Stimulated activated CD4-positive, alpha-beta T cell treated with anti-CD3 and anti-CD28 coated beads, Interleukin-1b, Interleukin-23, amount 100 ng/mL, for 24 hours (primary cell): ENCODE measurements at places on chromosomes 13 and 19.

DNA sequence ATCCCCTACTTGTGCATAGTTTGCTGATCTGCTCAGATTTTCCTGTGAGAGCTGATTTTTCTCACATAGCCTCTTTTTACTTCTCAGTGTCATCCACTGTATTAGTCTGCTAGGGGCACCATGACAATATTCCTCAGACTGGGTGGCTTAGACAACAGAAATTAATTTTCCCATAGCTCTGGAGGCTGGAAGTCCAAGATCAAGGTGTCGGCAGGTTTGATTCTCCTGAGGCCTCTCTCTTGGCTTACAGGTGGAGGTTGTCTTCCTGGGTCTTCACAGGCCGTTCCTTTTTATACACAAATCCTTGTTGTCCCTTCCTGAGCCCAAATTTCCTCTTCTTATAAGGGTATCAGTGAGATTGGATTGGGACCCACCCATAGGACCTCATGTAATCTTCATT is 9.2 kb downstream of the LRCH1 start:
- DNase-seq, result no peak

DNA sequence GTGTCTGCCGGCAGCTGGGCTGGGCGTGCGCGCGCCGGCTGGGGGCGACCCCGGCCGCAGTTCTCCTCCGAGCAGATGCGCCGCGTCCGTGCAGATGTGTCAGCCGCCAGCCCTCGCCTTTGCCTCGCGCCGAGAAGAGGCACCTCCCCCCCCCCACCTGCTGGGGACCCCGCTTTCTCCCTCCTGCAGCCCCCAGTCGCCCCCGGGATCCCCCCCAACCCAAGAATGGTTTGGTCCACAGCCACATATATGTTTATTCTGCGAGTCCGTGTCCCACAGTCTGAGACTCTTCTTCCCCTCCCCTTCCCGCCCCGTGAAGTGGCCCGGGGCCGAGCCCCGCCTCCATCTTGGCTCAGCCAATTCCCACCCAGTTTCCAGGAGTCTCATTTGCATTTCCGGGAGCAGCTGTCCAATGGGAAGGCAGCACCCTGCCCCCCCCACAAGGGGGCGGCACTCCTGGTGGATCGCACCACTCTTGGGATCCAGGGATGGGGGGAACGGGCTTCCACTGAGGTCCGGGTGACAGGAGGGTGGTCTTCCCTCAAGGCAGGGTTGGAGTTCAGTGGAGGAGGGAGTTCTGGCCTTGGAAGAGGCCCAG is 8.6 kb downstream of the ISOC2 start:
- DNase-seq, result no peak

DNA sequence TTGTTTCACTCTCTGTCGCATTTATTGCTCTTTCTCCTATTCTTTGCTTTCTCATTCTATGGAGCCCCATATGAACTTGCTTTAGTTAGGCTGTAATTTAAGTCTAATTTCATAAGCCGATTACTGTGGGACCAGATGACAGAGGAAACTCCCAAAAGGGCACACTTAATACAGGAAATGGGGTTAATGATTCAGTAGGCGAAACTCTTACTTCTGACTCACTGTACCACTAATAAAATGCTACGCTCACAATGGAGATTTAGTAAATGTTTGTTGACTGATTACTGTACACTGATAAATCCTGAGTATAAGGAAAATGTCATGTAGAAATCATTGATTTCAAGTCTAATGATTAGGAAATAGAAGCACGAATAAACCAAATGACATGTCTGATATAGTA is 276.4 kb downstream of the KLF5 start:
- no peak for DNase-seq

- no peak for DNase-seq
Measured at GRCh38 chr19:36051236-36051635, 2.8 kb downstream of the THAP8 start.

DNA sequence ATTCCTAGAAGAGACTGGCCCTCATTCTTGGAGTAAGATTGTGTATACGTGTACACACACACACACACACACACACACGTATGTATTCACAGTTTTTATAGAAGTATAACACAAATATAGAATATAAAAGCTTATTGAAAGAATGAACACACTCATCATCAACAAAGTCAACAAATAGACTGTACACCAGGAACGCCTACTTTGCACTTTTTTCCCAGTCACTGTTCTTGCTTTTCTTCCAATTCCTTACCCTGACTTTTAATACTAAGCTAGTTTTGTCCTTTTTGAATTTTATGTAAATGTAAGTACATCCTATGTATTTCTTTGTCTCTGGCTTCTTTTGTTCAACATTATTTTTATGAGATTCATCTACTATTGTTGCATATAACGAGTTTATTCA is 264.5 kb downstream of the MAB21L1 start:
- no peak for DNase-seq

DNA sequence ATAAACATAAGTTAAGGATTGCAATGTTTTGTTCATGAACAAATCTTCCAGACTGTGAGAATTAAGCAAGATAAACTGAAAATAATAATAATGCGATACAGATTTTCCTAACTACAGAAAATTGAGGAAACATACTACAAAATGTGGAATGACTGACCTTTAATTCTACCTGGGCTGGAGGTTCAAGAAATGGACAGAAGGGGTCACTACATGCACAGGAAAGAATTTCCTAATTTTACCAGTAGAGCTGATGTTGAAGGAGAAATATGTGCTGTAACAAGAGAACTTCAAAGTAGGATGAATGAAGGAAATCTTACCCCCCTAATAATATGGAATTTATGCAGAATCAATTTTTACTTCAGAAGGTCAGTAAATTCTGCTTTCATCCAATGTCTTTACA is 62.3 kb downstream of the ZNF627 start:
- DNase-seq, result no peak

- DNase-seq, result no peak
Measured at GRCh38 chr19:39941615-39942365, 7.4 kb upstream of the FCGBP start.

GRCh38 chr13:105365831-105366230 is 1169.6 kb downstream of the EFNB2 start:
- no peak for DNase-seq

DNA sequence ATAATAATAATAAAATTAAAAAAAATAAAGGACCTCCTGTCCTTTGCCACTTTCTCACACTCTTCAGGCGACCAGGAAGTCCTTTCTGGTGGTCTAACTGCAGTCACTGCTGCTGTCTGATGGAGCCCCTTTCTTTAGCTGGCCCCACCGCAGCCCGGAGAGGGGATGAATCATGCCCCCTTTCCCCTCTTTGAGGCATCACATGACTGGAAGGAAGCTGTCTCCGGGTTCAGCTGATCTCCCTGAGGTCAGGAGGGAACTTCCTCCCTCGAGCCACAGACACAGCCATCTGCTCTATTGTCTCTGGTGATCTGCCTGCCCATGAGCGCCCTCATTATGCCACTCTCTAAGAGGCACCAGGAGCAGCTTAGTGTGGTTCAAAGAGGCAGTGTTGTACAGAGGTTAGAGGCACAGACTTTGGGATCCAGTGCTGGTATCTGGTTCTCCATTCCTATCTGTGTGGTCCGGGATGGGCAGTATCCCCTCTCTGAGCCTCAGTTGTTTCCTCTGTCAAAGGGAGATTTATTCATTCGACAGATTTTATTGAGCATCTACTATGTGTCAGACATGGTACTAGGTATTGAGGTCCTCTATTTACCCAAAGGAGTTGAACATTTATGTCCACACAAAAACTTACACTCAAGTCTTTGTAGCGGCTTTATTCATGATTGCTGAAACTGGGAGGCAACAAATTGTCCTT is 30.0 kb downstream of the VAV1 start:
- peak; percentile 46 for DNase-seq

- no peak for DNase-seq
Measured at GRCh38 chr19:2081873-2082810, 14.0 kb downstream of the MOB3A start.

DNA sequence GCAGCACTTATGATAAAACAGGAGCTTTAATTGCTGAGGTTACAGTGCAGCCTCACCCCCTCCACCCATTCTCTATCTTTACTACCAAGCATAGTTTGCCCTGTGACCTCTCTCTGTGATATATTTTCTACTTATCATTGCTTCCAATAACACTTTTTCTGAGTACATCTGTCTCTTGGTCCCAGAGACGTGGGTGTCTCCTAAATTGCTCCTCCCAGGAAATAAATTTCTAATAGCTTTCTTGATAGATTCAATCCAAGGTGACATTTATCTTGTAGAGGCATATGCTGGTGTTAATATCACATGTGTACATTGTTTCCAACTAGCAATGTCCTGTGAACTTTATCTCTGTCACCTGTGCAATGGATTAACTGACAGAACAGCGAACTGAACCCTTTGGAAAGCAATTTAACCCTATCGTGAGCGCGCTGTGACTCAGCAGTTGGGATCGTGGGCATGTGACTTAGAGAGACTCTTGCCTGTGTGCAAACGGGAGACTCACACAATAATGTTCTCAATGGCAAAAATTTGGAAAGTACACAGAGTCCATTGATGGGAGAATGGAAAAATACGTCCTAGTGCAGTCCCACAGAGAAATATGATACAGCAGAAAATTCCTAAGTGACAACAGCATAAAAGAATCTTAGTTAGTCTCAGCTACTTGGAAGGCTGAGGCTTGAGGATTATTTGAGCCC is 7.0 kb upstream of the MAP2K2 start:
- no peak for DNase-seq

DNA sequence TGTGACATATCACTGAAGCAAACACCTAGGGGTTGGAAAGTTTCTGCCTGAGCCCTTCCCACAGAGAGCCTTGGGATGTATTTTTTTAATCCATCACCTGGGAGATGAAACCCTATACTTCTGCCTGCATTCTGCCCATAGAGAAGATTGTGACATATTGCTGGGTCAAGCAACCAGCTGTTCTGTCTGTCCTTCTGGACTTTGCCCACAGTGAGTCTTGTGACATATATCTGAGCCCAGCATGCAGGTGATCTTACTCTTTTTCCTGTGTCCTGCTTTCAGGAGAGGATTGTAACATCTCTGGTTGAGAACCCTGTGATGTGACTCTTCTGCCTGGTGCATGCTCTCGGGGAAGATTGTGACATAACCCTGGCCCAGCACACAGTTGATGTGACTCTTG is 24.9 kb upstream of the ZNF681 start:
- DNase-seq, result no peak

- DNase-seq, result no peak
Measured at GRCh38 chr13:109892101-109892500, 105.7 kb upstream of the IRS2 start.

DNA sequence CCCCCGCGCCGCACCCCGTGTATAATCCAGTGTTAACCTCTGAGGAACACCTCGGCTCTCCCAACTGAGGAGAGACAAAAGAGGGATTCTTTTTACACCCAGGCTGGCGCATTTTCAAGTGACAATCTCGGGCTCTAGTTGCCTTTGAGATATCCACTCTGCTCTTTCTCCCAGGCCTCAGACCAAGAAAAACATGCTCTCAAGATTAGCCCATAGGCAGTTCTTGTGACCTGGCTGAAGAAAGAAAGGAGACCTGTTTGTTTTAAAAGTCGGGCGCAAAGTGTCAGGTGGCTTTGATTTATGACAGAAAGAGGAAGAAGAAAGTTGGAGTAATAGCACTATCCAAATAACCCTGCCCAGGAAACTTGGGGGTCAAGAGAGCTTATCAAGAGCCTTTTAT is 27.3 kb downstream of the SHISA2 start:
- no peak for DNase-seq

GRCh38 chr13:101829484-101829883 is 377.0 kb downstream of the ITGBL1 start:
- no peak for DNase-seq

DNA sequence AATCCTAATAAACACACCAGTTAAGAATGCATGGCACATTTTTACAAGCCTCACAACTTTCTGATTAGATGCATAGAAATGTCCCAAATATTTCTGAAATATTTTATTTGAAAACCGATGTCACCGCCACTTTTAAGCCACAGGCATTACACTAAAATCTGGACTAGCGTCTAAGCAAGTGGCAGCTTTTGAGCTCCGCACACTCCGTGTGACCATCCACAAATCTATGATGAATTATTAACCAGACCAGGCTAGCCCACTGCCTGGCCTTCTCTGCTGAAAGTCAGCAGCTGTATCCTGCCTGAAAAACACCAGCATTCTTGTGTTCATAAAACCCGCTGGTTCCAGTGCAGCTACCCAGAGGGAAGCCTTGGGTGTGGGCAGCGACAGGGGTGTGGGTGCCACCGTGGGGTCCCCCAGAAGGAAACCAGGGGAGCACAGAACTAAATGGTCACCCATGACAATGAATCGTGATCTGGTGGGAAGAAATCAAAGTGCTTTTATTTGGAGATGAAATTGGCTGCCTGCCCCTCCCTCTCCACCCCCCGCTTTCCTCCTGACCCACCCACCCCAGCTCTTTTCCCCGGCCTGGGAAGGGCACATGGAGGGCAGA is 13.8 kb downstream of the RASA3 start:
- DNase-seq, result no peak

GRCh38 chr13:29878101-29878500 is 27.7 kb upstream of the UBL3 start:
- no peak for DNase-seq

GRCh38 chr13:98847780-98848179 is 95.3 kb upstream of the SLC15A1 start:
- no peak for DNase-seq

- no peak for DNase-seq
Measured at GRCh38 chr13:94984958-94985357, 272.6 kb upstream of the SOX21 start.

GRCh38 chr13:30708541-30708940 is 26.8 kb upstream of the ALOX5AP start:
- DNase-seq, result no peak

DNA sequence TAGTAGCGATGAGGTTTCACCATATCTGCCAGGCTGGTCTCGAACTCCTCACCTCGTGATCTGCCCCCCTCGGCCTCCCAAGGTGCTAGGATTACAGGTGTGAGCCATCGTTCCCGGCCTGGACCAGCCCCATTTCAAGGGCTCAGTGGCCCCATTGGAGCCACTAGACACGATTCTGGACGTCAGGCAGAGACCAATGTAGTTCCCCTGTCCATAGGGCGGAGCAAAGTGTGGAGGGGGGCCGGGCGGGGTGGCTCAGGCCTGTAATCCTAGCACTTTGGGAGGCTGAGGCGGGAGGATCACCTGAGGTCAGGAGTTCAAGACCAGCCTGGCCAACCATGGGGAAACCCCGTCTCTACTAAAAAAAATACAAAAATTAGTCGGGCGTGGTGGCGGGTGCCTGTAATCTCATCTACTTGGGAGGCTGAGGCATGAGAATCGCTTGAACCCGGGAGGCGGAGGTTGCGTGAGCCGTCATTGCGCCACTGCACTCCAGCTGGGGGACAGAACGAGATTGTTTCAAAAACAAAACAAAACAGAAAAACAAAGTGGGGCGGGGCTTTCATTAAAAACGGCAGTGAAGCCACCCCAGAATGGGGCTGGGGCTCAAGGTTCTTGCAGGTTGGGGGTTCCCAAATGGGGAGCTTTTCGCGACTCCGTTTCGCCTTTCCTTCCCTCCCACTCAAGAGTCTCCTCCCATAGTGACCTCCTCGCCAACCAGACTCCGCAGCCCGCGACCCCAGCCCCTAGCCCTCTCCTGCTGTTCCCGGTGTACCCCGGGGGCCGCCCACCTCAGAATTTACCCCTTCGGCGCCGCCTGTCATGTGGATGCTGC is 758 bp upstream of the TECR start:
- DNase-seq, result no peak

GRCh38 chr13:112958127-112958989 is 10.7 kb upstream of the MCF2L start:
- no peak for DNase-seq

GRCh38 chr19:7138402-7138801 is 68.9 kb downstream of the ZNF557 start:
- DNase-seq, result no peak
